DMS53 (cell line): ENCODE measurements at places on chromosomes 1 and 21.

GRCh38 chr1:157798211-157798610 lies 21.3 kb upstream of the FCRL2 start:
- DNase-seq = peak; percentile 86

DNA sequence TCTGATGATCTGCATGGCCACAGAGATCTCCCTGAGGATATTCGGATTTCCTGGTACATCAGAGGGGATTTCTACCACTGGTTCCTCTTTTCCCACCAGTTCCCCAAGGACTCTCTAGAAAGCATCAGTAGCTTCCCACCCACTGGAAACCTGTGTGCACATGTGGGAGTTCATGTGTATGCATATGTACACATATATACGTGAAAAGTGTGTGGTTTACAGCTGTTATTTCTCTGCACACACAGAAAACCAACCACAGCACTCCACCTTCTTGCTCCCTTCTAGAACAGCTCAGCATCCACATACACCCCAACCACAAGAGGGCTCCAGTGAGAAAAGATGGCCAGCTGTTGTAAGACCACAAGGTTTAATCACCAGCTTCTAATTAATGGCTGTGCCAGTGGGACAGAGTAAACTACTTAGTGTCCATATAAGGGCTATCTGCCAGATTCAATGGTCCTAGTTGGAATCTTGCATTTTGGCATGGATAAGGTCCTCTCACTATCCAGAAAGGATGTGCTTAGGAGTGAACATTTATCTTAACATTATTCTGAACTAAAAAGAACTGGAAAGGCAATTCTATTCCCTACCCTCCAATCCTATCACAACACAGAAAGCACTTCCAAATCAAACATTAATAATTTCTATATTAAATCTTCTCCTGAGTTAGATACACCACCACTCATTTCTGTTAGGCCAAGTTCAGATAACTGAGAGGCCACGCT lies 24.1 kb downstream of the GPR3 start:
- DNase-seq = peak; percentile 77

- DNase-seq = no peak
Measured at GRCh38 chr21:31725202-31725839, 6.6 kb downstream of the SCAF4 start.

- DNase-seq = no peak
Measured at GRCh38 chr1:213652109-213652508, 335.7 kb upstream of the PROX1 start.

- no peak for DNase-seq
Measured at GRCh38 chr1:14786109-14786675, 187.7 kb downstream of the KAZN start.

DNA sequence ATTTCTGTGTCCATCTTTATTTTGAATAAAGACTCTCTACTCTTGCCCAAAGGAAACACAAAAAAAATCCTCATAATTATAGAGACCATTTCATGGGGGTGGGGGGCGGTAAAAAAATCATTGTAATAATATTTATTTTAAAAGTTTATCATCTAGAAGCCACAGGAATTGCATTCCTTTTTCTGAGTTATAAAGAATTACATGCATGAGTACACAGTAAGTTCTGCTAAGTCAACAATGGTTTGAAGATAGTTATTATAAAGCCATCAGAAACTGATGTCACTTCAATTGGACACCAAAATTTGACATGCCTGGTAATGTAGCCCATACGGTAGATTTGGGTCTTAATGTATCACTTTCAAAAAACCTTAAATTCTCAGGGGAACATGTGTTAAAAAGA lies 478.1 kb upstream of the NR5A2 start:
- no peak for DNase-seq

- DNase-seq = no peak
Measured at GRCh38 chr1:59116920-59117542, 179.9 kb upstream of the FGGY start.

DNA sequence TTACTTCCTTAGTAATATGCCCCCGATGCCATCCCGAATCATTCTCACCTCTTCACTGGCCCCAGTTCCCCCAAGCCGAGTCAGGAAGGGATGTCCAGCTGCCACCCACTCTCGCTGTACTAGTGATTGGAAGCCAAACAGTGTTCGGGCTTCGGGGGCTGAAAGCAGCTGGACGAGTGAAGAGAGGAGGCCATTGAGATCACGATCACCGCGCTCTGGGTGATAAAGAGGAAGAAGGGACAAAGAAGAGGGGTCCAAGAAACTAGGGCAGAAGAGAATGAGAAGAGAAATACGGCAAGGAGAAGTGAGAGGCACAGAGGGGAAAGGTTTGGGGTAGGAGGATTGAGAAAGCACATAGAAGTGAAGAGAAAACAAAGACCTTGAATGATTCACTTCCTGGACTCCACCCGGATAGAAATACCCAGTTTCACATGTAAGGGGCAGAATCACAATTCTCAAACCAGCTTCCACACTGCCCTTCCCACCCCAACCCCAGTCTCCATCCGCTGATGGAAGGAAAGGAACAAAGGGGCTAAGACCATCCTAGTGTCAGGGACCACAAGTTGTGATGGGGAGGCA lies 3.7 kb upstream of the SF3B4 start:
- no peak for DNase-seq

DNA sequence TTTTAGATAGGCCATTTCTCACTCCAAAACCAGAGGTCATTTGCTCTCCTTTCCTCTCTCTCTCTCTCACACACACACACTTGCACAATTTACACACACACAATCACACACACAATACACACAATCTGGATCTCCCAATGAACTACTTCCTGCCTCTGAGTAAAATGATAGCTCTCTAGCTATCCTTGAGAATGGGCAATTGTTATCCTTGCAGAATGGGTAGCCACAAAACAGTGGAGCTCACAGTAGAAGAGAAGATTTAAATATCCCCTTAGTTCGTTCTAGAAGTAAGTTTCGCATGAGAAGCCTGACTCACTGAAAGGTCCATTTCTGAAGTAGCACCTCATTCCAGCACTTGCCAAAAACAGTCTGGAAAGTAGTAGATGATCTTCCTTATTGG lies 17.6 kb downstream of the PALMD start:
- no peak for DNase-seq

DNA sequence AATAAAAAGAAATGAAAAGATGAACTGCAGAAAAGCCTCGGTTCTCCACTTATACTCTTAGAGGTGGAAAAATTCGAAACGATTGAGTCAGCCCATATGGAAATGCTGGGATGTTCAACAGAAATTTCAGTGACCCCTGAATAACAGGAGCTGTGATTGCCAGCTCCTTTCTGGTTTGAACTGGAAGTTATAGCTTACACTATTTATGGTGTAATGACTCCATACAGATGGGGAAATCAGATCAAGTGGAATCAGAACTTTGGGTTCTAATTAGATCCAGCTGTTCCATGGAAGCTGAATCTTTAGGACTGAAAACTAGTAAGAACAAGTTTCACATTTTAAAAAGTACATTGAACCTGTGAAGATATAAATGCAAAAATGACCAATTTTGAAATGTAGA lies 569.3 kb upstream of the ZRANB2 start:
- DNase-seq = no peak

DNA sequence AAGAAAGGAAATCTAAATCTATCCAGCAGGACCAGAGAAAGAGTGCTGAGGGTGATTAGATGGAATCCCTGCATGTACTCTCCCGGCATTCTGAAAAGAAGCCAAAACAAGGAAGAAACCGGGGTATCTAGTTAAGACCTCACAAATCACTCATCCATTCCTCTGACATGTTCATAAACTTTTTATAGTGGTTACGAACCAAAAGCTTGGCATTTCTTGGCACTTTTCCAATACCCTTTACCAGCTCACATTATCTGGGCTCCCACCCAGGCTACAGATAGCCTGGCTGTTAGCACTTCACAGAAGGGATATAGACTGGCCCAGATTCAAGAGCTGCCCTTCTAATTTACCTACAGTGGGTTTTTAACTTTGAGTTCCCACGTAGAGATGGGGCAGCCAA lies 1.8 kb upstream of the C1orf74 start:
- no peak for DNase-seq

DNA sequence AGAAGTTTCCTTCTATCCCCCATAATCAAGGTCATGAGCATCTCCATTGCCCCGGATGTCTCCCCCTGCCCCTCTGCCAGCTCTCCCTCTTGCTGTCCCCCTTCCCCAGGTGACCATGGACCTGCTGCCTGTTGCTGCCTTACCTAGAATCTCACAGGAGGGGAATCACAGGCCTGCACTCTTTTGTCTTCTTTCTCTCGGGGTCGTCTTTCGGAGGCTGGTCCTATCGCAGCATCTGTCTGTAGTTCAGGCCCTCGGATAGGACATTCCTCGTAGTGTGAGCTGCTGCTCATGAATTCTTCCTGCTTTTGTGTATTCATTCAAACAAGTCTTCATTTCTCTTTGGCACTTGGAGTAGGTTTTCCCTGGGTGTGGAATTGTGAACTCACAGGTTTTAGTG lies 39.9 kb upstream of the ACTRT2 start:
- no peak for DNase-seq

DNA sequence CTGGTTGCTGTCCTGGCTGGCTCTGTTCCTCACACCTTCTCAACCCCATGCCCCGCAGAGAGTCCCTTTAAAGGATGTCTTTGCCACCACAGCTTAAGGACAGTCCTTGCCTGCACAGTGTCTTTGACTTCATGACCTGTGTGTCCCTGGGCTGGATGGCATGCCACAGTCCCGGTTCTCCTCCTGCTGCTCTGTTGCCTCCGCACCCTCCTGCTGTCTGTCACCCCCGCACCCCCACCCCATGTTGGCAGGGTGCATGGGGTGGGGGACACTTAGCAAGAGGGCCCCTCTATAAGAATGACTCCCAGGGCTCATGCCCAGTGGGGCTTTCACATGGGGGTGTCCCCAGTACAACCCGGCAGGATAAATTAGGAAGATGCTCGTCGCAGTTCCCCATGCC lies 41.6 kb upstream of the PADI1 start:
- DNase-seq = no peak

- no peak for DNase-seq
Measured at GRCh38 chr1:17436380-17437174, 2.9 kb downstream of the RCC2 start.

DNA sequence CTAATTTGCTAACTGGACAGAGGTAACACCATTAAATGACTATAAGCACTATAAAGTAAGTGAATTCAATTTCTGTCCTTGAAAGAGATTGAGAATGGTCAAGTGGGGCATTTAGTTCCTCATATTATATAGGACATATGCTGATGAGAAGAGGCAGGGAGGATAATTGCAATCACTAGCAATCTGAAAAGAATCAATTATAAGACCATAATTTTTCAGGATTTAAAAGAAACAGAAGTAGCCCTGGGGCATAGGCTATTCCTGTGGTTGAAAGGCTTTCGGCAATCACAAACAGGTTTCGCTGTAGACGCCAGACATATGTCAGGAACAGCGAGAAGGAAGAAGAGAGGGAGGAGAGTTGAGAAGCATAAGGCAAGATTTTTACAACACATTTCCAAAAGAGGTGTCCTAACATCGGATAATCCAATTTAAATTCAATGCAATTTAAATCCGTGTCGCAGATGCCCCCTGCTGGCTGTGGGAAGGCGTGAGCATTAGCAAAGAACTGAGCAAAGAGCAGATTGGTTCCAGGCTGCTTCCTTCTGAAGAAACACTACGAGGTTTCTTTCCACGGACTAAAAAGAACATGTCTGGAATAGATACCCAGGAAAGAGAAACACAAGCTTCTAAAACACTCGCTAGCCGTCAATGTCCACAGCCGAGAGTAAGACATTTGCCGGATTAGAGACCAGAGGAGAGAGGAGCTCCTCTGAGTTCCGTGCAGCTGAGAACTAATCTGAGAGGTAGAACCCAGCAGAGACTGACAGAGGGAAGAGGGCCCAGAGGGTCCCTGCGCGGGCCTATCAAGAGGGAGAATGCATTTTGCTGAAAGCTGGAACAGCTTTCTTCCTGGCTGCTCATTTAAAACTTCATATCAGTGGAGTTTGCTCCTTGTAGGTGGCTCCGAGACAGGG lies 27.9 kb downstream of the RGS5 start:
- peak; percentile 84 for DNase-seq

- no peak for DNase-seq
Measured at GRCh38 chr1:44512313-44512885, 107.3 kb downstream of the RNF220 start.

DNA sequence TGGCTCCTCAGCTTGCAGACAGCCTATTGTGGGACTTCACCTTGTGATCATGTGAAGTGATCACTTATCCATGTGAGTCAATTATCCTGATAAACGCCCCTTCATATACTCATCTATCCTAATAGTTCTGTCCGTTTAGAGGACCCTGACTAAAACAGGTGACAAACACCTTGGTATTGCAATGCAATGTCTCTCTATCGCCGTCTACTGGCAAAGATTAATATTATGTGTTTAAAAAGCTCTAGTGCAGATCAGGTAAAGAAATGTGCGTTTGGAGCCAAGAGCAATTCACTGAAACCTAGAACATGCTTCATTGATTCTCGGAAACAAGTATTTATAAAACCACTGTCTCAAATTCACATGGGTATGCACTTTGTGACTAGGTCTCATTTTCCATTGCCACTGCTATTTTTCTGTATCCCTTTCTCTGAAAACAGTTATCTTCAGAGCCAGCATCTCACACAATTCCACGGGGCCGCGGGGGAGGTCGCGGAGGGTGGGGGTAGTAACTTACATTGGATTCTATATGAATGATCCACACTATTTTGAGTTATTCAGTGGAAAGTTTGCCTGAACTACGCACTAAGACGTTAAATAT lies 554.6 kb upstream of the NCAM2 start:
- DNase-seq = peak; percentile 67

- DNase-seq = no peak
Measured at GRCh38 chr1:104380003-104380402, 630.3 kb downstream of the AMY1C start.

DNA sequence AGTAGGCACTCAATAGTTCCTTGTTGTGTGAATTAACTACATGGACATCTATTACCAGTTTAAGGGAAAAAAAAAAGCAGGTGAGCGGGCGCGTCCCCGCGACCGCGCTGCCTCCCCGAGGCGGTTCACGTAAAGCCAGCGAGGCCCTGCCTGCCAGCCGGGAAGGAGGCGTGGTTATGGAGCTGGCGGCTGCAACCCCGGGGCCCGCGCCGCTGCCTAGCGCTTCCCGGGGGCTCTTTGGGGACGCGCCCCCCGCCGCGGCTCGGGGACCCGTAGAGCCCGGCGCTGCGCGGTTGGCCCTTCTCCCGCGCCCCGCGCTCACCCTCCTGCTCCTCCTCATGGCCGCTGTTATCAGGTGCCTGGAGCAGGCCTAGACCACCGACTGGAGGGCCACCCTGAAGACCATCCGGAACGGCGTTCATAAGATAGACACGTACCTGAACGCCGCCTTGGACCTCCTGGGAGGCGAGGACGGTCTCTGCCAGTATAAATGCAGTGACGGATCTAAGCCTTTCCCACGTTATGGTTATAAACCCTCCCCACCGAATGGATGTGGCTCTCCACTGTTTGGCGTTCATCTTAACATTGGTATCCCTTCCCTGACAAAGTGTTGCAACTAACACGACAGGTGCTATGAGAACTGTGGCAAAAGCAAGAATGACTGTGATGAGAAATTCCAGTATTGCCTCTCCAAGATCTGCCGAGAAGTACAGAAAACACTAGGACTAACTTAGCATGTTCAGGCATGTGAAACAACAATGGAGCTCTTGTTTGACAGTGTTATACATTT lies 2.6 kb upstream of the CC2D1B start:
- peak; percentile 96 for DNase-seq

GRCh38 chr1:95282518-95282895 lies 48.5 kb downstream of the RWDD3 start:
- DNase-seq = no peak
